ENCODE measurements at places on chromosomes 12 and 14.

GRCh38 chr12:22396735-22397134 is 62.2 kb upstream of the ST8SIA1 start:
- no peak for DNase-seq

GRCh38 chr14:99041820-99042174 is 230.2 kb downstream of the BCL11B start:
- no peak for DNase-seq

DNA sequence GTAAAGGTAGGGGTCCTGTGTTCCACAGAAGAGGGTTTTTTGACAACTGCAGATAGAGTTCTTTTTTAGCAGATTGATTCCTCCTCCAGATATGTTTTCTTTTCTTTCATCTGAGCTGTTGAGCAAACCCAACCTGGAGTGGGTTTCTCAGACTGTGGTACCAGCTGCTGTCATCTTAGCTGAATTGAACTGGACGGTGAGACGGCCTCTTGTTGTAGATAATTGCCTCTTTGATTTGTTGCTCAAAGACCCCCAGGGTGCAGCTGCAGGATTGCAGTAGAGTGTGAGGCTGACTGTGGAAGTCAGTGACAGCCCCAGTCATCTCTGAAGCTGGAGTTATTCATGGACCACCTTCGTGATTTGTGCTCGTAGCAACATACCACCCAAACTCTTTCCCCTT is 317.7 kb downstream of the AACS start:
- no peak for DNase-seq

DNA sequence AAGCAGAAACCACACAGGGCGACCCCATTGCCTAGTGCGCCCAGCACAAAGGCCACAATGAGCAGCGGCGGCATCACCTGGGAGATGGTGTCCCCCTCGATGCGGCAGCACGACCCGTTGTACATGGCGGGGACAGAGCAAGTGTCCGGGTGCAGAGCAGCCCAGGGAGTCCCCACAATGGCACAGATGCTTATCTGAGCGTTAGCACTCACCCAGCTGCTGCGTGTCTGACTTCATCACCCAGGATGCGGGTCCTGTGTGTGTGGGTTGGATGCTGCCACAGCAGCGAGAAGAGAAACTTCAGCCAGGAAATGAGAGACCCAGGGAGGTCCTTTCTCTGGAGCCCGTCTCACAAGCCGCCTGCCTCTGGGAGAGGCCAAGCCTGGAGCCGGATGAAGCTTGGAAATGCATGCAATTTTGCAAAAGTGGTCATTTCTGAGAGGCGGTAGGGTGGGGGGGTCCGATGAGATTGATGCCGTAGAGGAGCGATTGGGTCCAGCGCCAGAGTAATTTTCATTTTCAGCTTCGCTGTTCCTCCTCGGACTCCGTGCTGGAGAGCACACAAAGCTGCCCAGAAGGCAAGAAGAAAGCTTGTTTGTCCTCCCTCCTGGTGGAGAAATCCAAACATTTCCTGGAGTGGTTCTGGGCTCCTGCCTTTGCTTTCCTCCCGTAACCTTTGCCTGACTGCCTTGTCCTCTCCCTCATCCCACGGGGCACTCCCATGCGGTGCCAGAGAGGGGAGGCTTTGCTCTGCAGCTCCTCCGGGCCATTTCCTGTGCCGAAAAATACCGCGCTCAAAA is at the start of gene HCAR1:
HCAR1 (minus strand) TSS at position 630 of the 800 bp plus-strand sequence; CDS start at position 125, 505 bp downstream.
- peak; percentile 52 for DNase-seq

- peak; percentile 78 for DNase-seq
Observed at GRCh38 chr12:2170376-2170775, 117.6 kb downstream of the CACNA1C start.

- DNase-seq: peak; percentile 38
Observed at GRCh38 chr14:96130854-96131253, 73.8 kb upstream of the BDKRB2 start.

- DNase-seq: no peak
Observed at GRCh38 chr12:108174641-108175040, 45.6 kb downstream of the WSCD2 start.

GRCh38 chr14:37369425-37369824 is 171.7 kb downstream of the MIPOL1 start:
- DNase-seq: no peak

GRCh38 chr12:26134540-26134939 is 9.7 kb upstream of the BHLHE41 start:
- no peak for DNase-seq

DNA sequence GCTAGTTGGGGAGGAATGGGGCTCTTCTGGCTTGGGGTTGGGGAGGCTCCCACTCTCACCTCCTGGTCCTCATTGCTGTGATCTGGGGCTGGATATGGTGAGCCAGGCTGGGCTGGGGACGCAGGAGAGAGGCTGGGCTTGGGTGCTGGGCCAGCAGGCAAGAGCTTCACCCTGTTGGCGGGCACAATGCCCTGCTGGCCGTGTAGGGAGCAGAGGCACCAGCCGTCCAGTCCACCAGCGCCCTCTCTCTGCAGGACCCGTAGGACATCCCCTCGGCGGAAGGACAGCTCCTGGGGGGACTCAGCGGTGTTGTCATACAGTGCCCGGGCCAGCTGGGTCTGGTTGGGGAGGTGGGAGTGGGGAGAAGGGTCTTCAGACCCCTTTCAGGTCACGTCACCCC is 4.5 kb downstream of the EFS start:
- DNase-seq: no peak

DNA sequence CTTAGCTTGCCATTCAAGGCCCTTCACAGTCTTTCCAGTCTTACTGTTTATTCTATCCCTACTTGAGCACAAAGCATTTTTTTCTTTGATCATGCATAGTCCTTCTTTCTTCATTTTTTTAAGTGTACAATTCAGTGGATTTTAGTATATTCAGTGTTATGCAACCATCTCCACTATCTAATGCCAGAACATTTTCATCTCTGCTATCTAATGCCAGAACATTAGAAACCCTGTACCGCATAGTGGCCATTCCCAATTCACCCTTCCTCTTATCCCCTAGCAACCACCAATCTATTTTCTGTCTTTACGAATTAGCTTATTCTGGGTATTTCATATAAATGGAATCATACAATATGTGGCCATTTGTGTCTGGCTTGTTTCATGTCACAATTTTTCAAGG is 13.4 kb downstream of the LPCAT3 start:
- DNase-seq: no peak

DNA sequence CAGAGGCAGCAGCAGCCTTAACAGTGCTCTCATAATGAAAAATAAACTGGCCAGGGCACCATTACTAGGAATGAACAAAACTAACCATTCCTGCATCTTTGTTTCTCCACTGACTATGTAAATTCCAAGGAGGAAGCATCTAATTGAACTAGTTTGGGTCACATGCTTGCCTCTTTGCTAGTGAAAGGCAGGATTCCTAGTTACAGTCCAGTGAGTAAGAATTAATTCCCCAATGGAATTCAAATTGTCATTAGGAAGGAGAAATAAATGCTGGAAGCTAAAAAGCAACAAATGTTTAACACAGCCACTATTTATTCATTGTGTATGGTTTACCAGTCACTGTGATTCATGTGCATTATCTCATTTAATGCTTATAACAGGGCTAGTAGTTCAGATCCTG is 316.0 kb downstream of the CCDC91 start:
- DNase-seq: no peak

GRCh38 chr14:70563869-70564268 is 29.1 kb upstream of the ADAM20 start:
- no peak for DNase-seq

- DNase-seq: peak; percentile 26
Observed at GRCh38 chr14:83975841-83976770, 1553.8 kb upstream of the FLRT2 start.

DNA sequence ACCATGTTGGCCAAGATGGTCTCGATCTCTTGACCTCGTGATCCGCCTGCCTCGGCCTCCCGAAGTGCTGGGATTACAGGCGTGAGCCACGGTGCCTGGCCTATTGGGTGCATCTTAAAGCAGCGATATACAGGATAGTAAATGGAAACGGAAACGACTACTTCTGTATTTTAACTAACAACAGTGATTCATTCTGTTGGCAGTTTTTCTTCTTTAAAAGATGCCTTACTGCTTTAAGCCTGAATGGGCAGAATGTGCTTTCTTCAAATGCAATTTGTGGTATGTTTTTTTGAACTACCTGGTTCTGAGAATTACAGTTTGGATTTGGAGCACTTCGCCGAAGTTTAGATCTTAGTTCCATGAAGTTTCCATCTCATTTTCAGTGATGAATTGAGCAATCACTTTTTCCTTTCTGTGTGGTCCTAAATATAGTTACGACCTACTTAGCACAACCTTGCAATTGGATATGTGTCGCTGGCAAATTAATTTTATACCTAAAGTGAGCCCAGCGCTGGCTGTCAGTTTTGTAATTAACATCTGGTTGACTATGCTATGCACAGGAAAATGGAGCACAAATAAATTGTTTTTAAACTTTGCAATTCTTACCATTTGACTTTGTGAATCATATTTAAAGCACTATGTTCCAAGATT is 53.6 kb upstream of the EIF5 start:
- no peak for DNase-seq

- peak; percentile 49 for DNase-seq
Observed at GRCh38 chr12:52992699-52993557, 13.3 kb upstream of the EIF4B start.

DNA sequence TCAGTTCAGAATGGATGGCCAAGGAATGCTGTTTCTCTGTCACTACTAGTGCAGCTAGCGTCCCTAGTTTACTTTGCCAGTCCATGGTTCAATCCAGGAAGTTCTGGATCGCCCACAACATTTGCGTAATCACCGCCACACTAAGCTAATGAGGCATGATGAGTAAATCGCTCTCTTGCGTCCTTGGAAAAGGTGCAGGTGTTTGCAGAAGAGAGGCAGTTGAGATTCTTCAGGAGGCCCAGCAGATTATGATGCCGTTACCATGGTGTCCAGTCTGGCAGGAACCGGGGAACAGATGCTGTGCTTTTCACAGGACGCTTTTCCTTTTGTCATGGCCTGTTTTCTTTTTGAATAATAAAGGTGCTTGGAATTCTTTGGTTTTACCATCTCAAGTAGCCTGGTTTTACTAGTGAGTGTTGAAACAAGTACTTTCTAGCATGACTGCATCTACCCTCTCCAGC is 9.0 kb downstream of the TPH2 start:
- DNase-seq: peak; percentile 15

- DNase-seq: peak; percentile 1
Observed at GRCh38 chr12:112738531-112738930, 53.0 kb upstream of the RPH3A start.

DNA sequence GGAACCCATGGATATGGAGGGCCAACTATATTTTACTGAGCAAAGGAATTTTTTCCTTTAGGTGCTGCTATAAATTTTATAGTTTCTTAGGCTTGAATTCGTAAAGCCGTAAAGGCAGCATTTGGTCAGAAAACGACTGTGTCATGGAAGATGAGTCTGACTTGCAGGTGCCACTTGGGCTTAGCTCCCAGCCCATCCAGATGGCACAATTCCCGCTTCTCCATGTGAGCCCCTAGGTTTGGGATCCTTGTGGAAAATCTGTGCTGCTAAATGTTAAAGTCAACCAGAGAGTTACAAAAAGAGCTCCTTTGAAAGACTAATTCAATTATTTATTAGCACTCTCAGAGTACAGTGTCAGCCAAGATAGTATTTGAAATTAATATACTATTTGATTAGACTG is 120.1 kb upstream of the NPAS3 start:
- no peak for DNase-seq

GRCh38 chr12:62700091-62700880 is 233.7 kb downstream of the MON2 start:
- peak; percentile 47 for DNase-seq

- DNase-seq: peak; percentile 42
Observed at GRCh38 chr12:116818341-116818856, 62.8 kb downstream of the HRK start.

DNA sequence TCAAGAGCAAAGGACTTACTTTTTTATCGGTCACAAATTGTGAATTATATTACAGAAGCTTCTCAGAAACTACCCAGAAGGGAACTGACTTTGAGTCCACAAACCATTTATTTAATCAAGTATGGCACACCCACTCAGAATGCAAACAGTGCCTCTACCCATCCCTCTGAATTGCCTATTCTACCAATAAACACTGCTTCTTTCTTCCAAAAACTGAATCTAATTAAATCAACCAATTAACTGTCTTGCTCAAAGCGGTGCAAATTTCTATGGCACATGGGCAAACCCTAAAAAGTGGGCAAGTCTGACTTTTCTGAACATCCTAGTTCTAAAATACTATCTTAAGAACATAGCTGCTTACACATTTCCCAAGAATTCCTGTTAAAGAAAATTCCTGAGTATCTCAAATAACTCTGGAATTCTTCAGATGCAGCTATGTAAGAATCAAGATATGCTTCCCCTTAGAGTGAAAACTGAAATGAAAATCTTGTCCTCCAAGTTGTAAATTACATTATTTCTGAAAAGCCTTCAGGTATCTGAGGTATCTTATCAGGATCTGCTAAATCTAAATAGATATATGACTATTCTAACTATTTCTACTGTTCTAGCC is 4.3 kb downstream of the SPTLC2 start:
- peak; percentile 34 for DNase-seq

DNA sequence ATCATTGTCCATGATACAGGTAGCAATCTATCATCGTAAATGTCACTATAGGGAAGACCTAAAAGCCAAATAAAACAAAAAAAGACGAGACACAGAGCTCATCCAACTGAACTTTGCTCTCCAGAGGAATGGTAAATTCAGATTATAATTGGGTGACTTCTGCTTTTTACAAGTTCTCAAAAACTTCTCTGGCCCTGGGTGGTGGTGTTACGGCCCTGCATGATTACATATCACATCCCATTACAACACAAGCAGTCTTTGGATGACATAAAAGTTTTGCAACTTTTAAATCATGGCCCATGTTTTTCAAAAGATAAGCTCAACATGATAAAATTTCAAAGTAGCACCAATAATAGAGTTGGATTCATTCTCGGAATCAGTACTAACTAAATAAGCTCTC is 299.6 kb downstream of the DIO2 start:
- DNase-seq: no peak

DNA sequence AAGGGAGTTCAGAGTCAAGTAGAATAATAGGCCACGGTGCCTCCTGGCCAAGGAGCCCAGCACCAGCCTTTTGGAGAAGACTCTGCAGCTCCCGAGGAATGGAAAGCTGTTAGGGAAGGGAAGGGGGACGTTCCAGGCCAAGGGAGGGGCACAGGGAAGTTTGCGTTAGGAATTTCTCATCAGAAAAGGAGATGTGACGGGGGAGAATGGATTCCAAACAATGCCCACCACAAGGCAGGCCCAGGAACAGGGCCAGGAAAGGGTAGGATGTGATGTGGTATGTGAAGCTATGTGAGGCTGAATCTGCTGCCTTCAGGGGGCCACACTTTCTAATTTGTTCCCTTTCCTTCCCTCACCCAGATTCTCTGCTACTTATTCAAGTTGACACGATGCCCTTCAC is 46.0 kb downstream of the DGLUCY start:
- no peak for DNase-seq

GRCh38 chr12:103677341-103677740 is 90.3 kb downstream of the STAB2 start:
- DNase-seq: no peak

DNA sequence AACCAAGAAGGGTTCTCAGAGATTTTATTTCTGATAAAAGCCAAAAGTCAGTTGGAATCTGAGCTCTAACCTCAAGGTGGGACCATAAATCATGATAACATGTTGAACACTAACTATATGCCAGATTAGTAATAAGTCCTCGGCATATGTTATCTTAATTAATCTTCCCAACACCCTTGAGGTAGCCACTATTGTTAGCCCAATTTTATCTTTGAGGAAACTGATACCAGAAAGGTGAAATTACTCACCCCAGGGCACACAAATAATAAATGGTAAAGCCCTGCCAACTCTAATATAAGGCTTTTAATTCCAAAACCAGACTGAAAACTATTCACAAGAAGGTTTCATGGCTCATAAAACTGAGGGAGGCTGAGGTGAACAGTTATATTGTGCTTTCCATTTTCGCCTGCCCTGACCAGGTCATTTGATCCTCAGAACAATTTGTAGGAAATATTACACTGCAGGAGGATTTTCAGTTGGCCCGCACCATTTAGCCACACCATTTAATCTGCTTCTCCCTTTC is 16.1 kb upstream of the NUAK1 start:
- DNase-seq: no peak
